ENCODE measurements at places on chromosomes 2 and 18. TPM values are rescaled to one million over a fixed set of nuclear protein-coding genes. Genes with fewer than 3 reads are reported as not detected.
A peak's percentile ranks its signal among the peaks of the same experiment; 100 is the strongest.

Gene SLC40A1
- total RNA-seq, result 11.4 TPM

- no peak for DNase-seq
- no peak overlapping the region for H3K4me3 ChIP-seq
- H3K36me3 ChIP-seq, result no peaks in the 10 kb centered on the region
- H3K27me3 ChIP-seq, result no peaks in the 10 kb centered on the region
These were observed 57.7 kb downstream of the CD28 start for GRCh38 chr2:203763938-203764664.

Gene ANKRD62
- total RNA-seq, result not detected

- H3K4me1 ChIP-seq, result peaks cover 58% of the 10 kb centered on the region
- H3K27ac ChIP-seq, result peak overlapping the region; percentile 19
These were observed 287.3 kb upstream of the REV1 start for GRCh38 chr2:99776906-99777646.

GRCh38 chr18:3967359-3968180 lies 487.5 kb downstream of the DLGAP1 start:
- H3K4me1 ChIP-seq, result peaks cover 4% of the 10 kb centered on the region
- peaks cover under 1% of the 10 kb centered on the region for H3K27me3 ChIP-seq
- no peak overlapping the region for H3K27ac ChIP-seq
- H3K4me3 ChIP-seq, result no peak overlapping the region
- DNase-seq, result no peak

DNA sequence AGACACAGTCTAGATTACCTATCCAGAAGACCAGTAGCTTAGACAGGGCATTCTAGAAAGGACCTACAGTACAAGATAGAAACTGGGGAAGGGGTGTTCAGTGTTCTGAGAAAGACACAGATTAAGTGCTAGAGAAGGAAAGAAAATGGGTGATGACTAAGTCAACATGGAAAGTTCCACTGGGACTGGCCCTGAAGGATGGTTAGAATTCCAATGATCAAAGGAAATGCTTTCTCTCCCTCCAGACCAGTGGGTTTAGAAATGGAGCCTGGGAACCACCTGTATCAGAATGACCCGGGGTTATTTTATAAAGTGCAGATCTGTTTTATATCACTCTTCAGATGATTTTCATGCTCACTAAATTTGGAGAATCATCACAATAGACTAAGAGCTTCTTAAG lies 5.8 kb upstream of the COLEC12 start:
- no peaks in the 10 kb centered on the region for H3K27me3 ChIP-seq
- DNase-seq, result no peak
- H3K27ac ChIP-seq, result no peak overlapping the region
- H3K4me3 ChIP-seq, result no peak overlapping the region
- H3K4me1 ChIP-seq, result peaks cover 8% of the 10 kb centered on the region
- no peaks in the 10 kb centered on the region for H3K36me3 ChIP-seq

GRCh38 chr2:101109451-101110118 lies 41.6 kb downstream of the TBC1D8 start:
- no peak for DNase-seq
- H3K27me3 ChIP-seq, result no peaks in the 10 kb centered on the region
- H3K4me1 ChIP-seq, result peaks cover 76% of the 10 kb centered on the region

Data from osteocyte (in vitro differentiated cells).